Muscle of leg (tissue), 16 donors: ENCODE measurements at places on chromosomes 11 and 22.

DNA sequence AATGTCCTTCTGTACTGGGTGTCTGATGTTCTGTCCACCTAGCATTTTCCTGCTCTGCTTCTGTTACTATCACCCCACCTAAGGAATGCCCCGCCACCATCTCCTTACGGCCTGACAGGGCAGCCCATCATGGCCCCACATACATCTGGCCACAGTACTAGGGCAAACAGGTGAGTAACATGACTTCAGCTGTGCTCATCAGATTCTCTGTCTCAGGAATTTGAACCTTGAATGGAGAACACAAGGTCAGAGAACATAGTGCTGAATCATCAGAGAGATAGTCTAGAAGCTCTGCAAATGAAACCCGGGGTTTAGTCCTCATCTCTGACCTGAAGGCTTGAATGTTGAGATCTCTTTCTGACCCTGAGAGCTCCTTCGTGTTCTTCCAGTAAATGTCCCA lies 32.4 kb downstream of the ZC3H12C start:
- DNase-seq: no peak

GRCh38 chr11:36421546-36422155 lies 88.4 kb downstream of the TRAF6 start:
- DNase-seq: no peak

GRCh38 chr22:24391836-24392217 lies 35.6 kb upstream of the ADORA2A start:
- DNase-seq: no peak

GRCh38 chr22:20024225-20024624 lies 3.3 kb downstream of the TANGO2 start:
- no peak for DNase-seq

GRCh38 chr22:48494968-48495750 lies 1332.5 kb downstream of the BRD1 start:
- DNase-seq: no peak

DNA sequence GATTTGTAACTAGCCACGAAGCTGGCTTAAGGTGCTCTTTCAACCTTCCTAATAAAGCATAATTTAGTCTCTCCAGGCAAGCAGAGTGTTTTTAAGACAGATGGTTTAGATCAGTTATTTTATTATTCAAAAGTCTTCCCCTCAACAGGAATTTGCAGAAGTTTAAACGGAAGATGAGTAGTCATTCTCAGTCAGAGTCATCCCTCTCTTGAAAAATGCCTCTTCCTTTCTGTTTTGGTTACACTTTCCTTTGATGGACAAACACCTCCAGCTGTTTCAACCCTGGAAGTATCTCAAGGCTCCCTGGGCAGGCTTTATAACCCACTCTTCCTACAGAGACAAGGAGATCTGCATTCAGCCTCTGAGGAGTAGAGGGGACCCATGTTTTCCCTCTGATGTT lies 60.3 kb upstream of the POU2AF2 start:
- peak; percentile 68 for DNase-seq

DNA sequence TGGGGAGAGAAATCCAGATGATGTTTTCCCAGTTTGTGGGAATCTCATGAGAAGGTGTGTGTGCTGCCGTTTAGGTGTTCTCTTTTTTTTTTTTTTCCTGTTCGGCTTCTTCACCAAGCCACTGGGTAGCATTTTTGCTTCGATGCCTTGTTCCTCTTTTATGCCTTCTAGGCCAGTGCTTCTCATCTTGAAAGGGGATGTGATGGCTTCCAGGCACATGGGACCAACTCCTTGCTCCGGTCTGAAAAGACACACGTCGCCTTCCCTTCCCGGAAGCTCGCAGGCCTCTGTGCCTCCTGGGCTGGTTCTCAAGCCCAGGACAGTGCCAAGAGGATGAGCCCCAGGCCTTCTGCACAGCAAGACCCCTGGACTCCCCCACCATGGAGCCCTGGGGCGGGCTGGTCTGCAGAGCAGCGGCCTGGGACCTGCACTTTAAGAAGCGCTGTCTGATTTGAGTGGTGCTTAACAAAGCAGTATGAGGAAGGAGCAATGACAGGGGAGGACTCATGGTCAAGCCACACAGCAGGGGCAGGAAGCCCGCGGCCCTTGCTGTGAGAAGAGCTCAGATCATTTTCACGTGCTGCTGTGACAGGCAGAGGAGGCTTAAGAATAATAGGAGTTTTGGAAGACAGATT lies 158.8 kb downstream of the MPPED1 start:
- no peak for DNase-seq

DNA sequence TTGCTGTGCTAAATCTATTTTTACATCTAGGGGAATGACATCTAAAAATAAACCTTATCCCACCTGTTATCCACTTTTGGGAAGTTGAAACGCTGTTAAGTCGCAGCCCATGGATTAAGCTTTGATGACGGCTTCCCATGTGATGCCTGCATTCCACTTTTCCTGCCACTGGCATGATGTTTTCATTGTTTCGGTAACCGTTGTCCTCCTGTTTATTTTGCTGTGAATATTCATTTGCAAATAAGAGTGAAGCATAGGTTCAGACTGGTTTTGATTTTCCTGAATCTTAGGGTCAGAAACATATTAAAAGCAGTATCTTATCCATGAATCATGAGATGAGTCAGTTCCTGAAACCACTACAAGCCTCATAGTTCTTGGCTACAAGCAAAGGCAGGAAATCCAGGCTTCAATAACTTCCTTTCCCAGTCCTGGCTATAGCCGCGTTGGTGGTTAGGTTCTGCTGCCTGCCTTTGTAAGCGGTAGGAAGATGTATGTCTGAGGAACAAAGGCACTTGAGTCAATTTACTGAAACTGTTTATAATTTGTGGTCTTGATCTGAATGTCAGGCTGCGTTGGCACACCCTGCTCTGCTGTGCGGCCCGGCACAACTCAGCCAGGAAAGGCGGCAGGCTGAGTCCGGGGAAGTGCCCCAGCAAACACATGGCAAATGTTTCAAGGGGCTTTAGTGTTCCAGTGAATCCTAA lies 19.4 kb downstream of the TEAD1 start:
- peak; percentile 94 for DNase-seq

- peak; percentile 66 for DNase-seq
These were observed 102.7 kb downstream of the MRTFA start for GRCh38 chr22:40533712-40534378.

- peak; percentile 7 for DNase-seq
These were observed 25.9 kb downstream of the PIWIL4 start for GRCh38 chr11:94593030-94593429.
